NCI-H524 (cell line): ENCODE measurements at places on chromosomes 13 and 19.

DNA sequence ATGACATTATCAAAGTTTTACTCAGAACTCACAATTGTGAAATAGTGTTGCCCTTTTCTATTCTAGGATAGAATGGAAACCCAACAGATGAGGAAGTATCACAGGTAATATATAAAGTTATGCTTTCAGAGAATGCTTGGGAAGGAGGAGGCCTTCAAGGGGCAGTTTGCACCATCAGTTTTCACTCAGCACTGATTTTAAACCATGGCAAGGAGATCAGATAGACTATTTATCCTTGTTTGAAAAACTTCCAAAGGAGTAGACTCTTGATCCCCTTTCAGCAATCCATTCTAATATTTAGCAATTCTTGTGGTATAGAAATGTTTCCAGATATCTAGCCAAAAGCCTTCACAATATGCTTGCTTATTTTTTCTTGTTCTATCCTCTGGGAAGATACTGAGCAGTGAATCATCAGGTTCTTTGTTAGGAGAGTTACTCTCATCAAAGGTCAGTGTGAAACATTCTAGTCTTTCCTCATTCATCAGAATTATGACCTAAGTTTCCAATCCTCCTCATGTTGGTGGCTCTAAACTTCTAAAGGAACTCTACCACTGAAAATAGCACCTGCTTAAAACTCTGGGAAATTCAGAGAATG, 3.8 kb downstream of the GPC6 start:
- DNase-seq: no peak

GRCh38 chr13:89029062-89029461, 1357.9 kb downstream of the SLITRK5 start:
- DNase-seq: no peak

GRCh38 chr19:1921825-1922224, 16.6 kb downstream of the ADAT3 start:
- no peak for DNase-seq

- DNase-seq: no peak
These were observed 9.7 kb downstream of the PRKACA start for GRCh38 chr19:14107581-14108461.

DNA sequence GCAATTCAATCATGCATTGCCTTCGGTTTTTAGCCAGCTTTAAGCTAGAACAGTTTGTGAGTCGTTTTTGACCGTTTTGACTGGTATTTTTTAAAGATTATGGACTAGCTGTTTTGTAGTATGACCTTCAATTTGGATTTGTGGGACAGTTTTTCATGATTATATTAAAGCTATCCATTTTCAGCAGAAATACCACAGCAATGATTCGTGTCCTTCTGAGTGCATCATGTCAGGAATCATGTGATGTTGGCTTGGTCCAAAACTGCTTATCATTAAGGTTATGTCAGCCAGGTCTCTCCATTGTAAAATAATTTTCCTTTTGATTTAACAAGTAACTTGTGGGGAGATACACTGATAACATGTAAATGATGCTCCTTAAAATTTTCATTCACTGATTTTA, 229.0 kb downstream of the POSTN start:
- no peak for DNase-seq

- DNase-seq: no peak
These were observed 5.3 kb downstream of the EFNA2 start for GRCh38 chr19:1290703-1291651.

GRCh38 chr19:50850738-50851137, 4.0 kb upstream of the KLK3 start:
- DNase-seq: no peak

DNA sequence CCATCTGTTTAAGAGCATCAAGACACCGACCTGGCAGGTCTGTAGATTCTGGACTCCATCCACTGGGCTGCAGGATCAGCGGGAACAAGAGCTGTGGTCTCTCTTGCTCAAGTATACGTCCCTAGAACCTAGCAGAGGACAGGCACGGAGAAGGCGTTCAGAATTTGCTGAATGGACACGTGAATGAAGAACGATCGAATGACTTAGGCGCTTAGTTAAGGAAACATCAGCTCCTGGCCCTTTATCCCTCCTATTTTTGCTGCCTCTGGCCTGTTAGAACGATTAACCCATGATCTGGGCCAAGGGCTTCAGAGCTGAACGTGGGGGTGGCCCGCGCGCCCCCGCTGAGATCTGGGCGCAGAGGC, 953 bp downstream of the DZIP1 start:
- DNase-seq: peak; percentile 36

GRCh38 chr19:32823747-32824102, 45.8 kb downstream of the SLC7A9 start:
- no peak for DNase-seq

DNA sequence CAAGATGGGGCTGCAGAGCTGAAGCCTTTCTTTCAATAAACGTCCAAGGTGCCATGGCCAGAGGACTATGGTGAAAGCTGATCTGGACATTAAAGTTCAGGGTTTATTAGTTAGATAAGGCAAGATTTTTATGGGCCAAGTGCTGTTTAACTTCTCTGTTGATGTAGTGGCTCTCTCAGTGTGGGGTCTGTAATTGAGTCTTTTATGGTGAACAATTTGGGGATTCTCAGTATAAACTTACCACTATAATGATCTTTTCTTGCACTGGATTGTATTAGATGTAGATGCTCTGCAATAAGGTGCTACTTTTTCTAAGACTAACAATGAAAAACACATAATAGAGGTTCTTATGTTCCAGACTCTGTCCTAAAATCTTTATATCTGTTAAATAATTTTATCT, 190.1 kb upstream of the KLF12 start:
- no peak for DNase-seq

GRCh38 chr13:95708391-95708774, 31.4 kb downstream of the DNAJC3 start:
- DNase-seq: no peak
